ENCODE measurements at places on chromosomes 1 and 21.

DNA sequence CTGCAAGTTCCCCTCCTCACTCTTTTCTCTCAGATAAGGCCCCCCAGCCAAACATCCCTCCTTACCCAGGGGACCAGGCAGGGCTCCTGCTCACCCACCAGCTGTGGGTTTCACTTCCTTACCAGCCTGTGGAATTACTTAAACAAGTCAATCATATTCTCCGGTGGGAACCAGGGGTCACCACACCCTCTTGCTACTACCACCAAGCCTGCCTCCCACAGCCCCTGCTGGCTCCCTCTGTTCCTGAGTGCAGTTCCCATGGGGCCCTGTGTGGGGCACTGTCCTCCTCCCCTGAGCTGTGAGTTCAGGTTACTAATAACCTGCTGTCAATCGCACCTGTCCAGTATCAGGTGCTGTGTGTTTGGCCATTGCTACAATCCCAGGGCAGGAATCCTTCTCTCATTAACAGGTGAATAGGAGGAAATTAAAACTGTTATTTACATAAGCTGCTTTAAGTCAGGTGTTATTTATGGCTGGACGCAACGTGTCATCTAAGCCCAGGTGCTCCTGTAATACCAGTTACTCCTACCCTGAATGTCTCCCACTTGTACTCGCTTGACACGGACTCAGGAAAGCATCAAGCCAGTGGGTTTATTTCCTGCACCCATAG lies 53.1 kb upstream of the LBR start:
- peak; percentile 49 for DNase-seq

DNA sequence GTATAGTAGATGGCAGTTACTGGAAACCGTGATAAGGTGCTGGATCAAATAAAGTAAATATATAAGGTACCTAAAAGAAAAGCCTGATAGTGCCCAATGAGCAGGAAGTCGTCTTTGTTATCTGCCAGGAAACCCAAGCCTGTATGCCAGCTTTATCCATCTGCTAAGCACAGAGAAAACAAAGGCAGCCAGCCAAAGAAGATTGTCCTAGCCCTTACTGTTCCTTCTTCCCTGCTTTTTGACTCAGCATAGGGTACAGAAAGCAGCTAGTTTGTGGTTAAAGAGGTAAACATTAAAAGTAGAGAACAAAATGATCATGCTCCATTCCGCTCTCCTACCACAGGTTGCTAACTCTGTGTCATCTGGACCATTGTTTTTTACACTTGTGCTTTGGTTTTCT lies 10.1 kb downstream of the KRTAP22-2 start:
- no peak for DNase-seq

- DNase-seq: no peak
Observed at GRCh38 chr21:41547111-41547510, 39.2 kb upstream of the TMPRSS2 start.

GRCh38 chr1:193741228-193741627 lies 554.8 kb upstream of the B3GALT2 start:
- no peak for DNase-seq

DNA sequence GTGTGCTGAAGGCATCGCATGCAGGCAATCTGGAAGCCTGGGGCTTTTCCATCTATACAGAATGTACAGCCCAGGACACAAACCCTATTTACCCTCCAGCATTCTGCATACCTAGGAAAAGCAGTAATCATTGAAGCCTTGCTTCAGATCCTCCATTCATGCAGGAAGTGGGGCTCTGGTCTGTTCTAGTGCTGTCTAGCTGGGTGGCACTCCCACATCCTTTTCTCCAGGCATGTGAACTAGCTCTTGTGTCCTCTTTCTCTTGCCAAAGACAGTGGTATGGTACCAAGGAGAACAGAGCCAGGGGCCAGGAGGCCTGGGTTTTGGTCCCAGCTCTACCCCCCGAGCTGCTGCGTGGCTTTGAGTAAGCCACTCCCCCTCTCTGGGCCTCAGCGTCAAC lies 21.7 kb downstream of the LRP8 start:
- no peak for DNase-seq

- no peak for DNase-seq
Observed at GRCh38 chr1:170729225-170730002, 65.5 kb downstream of the PRRX1 start.

DNA sequence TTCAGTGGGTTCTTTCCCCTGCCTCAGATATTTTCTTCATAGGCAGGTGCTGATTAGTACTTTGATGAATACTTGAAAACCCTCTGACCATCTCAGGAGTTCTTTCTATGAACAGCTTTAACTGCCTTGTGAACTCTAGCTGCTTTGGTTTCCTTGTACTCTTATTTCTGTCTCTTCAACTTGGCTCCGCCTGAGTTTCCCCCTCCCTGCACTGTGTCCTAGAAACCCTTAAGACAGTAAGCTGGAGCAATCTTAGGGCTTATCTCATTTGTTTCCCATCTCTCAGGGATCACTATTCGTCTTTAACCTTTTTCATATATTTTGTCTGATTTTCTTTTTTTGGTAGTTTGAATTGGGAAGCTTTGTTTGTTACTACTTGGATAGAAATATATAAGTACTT lies 99.1 kb downstream of the PKN2 start:
- DNase-seq: no peak

GRCh38 chr1:168876830-168877229 lies 147.8 kb upstream of the DPT start:
- DNase-seq: no peak

- peak; percentile 1 for DNase-seq
Observed at GRCh38 chr1:227890451-227891222, 57.1 kb downstream of the WNT9A start.

DNA sequence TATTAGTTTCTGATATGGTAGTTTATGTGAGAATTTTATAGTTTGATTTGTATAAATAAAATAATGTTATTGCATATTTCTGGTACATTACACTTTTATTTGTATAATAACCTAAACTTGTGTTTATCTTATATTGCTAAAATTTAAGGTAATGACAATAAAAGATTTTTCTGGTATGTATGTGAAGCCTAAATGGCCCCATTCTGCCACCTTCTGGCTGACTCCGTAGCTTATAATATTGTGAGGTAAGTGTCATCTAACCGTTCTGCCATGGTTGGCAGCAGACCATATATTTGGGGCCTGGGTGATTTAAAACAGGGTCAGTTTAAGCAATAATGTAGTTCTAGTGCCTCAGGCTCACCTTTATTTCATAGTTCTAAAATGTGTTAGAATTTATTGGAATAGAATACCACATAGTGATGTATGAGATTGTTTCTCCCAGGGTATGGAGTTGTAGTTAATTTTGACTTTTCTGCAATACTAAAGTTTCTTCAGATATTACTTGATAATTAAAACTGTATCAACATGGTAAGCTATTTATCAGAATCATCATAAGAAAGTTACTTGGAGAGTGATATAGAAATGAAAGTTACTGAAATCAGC lies 21.2 kb upstream of the PRKACB start:
- peak; percentile 60 for DNase-seq

DNA sequence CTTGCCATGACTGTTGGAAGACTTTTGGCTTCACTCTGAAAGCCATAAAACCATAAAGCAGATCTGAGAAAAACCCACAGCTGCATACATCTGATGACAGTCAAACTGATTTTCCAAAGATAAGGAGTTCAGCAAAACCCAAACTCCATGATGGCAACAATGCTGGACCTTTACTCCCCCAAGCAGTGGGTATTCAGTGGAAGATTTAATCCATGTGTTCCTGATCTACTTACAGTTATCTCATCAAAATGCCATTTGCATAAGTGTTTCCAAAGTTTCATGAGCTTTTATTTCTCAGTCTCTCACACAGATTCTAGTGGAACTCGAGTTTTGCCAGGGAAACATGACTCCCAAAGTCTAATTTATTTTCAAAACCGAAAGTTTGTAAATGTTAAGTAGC lies 184.9 kb downstream of the ZC3H11B start:
- no peak for DNase-seq

- DNase-seq: no peak
Observed at GRCh38 chr1:107840725-107841124, 124.3 kb downstream of the VAV3 start.

DNA sequence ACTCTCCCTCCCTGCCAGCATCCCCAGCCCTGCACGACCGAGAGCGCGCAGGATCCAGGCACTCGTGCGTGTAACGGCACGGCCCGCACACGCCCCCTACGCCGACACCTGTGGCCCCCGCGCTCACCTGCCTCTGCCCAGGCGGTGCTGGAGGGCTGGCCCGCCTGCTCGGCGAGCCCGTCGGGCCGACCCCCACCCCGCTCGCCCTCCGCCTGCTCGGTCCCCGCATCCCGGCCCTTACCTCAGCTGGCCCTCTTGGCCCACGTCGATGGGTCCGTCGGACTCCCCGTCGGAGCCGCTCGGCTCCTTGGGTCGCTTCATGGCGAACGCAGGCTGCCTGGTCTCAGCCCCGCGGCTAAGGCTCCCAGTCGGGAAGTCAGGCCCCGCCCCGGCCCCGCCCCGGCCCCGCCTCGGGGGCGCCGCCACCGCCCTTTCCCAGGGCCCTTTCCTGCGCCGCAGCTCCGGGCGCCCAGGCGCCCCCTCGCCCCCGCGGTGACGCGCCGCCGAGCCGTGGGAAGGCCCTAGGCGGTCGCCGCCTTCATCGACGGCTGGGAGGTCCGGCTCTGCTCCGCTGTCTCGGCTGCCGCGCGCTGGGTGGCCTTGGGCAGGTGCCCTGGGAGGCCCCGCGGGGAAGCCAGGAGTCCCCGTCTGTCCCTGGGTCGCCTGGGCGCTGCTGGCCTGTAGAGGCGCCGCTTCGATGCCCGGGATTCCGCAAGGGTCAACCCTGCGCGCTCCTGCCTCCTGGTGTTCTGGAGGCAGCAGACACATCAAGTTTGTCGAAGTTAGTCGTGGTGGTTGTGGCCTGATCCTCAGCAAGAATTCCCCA lies at the start of gene HEYL:
HEYL (minus strand) TSS at position 339 of the 826 bp plus-strand sequence; CDS start at position 321, 18 bp downstream.
- DNase-seq: peak; percentile 64

DNA sequence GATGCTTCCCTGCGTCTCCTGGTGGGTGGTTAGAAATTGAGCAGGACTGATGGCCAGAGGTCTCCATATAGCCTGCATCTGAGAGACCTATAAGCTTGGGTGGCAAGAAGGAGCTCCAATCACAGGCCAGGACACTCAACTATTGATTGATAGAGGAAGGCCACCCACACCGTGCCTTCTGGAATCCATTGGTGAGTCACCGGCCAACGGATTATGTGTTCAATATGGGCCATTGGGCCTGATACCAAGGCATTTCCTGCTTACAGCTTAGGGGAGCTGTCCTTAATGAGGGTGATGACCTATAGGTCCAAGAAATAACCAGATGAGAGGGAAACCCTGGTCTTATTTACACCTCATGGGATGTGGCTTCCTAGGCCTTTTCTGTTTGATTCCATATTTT lies 115.1 kb downstream of the PLPP3 start:
- DNase-seq: no peak

- DNase-seq: no peak
Observed at GRCh38 chr1:10339815-10340214, 59.0 kb upstream of the PGD start.

DNA sequence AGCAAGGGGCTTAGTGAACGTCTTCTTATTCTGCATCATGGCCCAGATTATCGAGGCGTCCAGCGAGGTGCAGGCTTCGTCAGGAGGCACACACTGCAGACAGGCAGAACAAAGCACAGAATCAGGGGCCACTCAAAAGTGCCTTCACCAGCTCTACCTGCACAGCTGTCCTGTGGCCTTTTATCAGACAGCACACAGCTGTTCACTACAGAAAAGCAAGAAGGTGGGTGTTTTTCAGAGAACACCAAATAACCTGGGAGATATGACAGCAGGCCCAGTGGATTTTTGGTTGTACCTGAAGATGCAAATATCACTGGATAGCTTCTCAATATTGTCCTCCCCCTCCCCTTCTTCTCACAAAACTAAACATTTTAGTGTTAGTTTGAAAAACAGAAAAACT lies 177.3 kb downstream of the TGFBR3 start:
- no peak for DNase-seq

DNA sequence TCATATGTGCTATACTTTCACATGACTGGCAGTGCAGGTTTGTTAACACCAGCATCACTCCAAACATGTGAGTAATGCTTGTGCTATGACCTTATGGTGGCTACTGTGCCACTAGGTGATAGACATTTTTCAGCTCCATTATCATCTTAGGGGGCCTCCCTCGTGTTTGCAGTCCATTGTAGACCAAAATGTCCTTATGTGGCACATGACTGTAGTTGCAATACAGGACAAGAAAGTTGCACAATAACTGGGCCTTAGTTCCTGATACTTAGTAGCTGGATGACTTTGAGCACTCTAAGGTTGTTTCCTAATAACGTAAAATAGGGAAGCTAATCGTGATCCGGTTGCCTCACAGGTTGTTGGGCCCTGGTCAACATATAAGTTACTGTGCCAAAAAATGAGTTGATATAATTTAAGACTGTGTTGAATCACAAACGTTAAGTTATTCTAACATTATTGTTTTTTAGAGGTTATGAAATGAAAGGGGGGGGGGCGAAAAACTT lies 511 bp upstream of the SNX27 start:
- no peak for DNase-seq

All from stimulated activated CD4-positive, alpha-beta T cell treated with anti-CD3 and anti-CD28 coated beads, Interleukin-4, amount 100 ng/mL, for 24 hours (primary cell).